ENCODE measurements at places on chromosomes 6 and 20.
A peak's percentile ranks its signal among the peaks of the same experiment; 100 is the strongest.

GRCh38 chr6:96522465-96523009 is 931 bp downstream of the UFL1 start:
- DNase-seq, result peak; percentile 28

DNA sequence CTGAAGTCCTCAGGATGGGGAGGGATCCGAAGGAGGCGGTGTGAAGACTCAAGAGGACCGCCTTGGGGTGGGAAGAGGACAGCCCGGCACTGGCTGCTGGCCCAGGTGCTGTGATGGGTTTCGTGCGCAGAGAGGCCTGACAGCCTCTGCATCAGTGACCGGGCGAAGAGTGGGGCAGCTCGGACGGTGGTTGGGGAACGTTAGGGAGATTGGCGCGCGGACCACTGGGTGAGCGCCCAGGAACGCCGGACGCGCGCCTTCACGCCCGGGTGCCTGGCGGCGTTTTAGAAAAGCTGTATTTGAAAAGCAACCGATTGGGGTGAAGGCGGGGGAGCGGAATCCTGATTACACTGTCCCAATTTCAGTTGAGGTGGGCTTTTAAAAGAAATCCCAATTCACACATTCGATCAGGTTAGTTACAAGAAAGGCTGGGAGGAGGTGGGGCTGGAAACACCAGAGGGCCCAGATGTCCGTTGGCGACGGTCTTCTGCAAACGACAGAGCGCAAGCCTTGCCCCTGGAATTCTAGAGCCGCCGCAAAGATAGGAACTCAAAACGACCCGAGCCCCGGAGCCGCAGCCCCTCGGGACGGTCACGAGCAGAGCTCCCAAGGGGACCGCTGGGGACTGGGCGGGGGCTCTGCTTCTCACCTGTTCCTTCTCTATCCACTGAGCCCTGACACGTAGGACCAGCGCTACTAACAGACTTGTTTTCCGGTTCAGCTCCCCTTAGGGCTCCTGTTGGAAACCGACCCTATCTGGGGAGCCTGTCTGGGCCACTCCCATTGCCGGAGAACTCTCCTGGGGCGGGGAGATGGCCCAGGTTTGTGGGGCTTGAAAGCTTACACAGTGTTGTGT is 8.5 kb upstream of the TRIM40 start:
- no peak for DNase-seq

GRCh38 chr6:169559592-169559991 is 142.2 kb downstream of the WDR27 start:
- DNase-seq, result no peak

DNA sequence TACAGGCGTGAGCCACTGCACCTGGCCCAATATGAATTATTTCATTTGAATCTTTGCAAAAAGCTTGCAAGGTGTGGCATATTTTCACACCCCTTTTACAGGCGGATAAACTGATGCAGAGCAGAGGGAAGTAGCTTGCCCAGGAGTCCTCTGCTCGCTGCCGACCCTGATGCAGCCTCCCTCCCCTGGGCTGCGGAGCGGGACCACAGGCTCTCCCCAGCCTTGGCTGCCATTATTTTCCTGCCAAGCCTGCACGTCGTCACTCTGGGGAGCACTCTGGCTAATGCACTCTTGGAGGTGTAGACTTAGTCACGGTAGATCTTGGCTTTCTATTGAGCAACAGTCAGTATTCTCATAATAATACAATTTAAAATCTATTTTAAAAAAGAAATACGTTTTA is 34.8 kb upstream of the DACT2 start:
- no peak for DNase-seq

DNA sequence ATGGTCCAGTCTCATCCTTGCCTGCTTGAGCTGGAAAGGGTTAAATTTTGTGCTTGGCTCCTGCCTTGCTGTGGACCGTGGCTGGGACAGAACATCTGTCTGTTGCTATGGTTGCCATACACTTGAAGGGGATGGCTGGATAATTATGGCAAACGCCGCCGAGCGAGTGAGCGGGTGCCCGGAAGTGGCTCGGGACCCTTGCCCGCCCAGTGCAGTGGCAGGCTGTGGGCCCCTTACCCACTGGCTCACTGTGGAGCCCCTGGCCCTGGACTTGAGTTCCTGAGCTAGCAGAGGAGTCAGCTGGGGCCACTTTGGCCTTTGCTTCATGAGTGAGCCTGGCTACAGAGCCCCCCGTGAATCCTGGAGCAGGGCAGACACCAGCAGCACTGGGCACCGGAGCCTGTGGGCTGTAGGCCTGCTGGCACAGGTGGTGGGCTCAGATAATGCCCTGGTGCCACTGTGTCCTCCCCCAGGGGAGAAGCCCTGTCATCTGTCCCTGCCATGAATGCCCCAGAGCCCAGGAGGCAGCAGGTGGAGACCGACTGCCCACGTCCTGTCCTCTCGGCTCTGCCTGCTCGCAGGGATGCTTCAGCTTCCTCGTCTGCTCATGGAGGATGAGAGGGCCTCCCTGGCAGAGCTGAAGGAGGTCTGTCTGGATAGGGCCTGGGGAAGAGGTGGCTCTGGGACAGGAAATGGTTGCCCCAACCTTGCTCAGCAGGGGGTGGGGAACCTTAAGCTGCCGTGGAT is 25.5 kb upstream of the NOL4L start:
- DNase-seq, result peak; percentile 64

DNA sequence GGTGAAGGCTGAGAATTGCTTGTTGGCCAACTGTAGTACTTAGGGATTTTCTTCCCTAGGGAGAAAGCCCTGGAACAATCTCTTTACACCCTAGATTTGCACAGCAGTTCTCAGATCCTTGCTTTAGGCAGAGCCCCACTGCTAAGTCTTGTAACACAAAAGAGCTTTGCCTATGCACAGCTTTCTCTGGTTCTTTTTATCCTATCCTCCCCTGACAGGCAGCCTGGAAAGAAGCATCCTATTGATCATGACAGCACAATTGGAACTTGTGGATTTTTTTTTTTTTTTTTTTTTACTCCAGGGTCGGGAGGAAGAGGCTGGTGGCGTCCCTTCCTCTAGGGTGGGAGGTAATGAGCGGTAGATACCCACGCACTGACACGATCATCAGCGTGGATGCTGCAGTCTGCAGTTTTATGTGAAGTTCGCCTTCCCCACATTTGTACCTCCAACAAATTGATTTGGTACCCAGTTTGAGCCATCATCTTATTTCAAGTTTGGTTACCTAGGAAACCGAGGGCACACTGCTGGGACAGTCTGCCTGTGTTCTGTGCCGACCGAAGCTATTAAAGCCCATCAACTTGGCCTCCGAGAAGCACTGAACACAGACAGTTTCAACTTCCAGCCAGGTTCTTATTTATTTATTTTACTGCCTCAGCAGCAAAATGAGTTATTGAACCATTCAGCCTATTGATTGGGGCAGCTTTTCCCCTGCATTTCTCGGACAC is 110.1 kb downstream of the NRN1 start:
- DNase-seq, result no peak

- no peak for DNase-seq
Measured at GRCh38 chr6:138345565-138346285, 32.0 kb upstream of the SMIM28 start.

DNA sequence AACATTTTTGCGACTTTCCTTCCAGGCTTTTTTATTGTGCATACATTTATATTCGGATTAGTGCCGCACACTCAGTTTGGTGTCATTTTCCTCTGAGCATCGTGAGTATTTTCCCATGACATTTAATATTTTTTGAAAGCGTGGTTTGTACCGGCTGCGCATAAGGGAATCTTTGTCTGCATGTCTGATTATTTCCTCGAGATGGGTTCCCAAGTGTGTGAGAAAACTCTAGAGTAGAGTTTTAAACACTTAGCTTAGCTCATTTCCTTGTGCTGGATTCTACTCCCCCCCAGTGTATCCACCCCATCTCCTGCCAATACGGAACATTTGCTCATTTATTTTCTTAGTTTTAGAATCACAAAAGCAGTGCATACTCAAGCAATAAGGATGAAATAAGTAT is 94.3 kb downstream of the CDC5L start:
- DNase-seq, result no peak

DNA sequence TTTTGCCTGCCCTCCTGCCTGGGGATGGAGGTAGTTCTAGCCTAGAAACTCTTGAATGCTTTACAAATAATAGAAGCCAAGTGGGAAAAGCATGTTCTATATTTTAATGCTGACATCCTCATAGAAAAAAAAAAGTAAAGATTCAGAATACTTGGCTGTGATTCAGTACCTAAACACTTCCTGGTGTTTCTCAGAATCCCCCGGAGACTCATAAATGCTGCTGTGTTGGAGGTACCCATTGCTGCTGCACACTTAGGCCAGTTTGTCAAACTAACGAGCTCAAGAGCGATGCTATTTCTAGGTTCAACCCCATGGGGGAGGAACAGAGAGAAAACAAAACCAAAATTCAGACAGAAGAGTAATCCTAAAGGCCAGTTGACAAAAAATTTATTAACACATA is 38.8 kb upstream of the ZFP64 start:
- no peak for DNase-seq

DNA sequence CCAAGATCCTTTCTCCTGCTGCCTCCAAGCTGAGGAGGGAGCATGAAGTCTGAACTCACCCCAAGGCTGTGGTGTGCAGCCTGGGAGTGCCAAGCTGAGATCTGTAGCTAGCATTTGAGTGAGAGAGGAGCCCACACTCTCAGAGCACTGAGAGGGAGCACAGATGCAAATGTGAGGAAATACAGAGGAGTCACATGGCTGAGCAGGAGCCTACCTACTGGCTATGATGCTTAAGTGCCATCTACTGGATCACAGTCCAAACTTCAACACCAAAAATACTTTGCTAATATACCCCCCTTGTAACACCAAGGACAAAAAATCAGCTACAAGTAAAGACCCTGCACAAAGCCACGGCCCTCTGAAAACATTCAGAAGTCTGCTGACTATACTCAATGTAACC is 94.4 kb upstream of the IMPG1 start:
- no peak for DNase-seq

- no peak for DNase-seq
Measured at GRCh38 chr6:152130441-152130840, 323.0 kb downstream of the ESR1 start.

DNA sequence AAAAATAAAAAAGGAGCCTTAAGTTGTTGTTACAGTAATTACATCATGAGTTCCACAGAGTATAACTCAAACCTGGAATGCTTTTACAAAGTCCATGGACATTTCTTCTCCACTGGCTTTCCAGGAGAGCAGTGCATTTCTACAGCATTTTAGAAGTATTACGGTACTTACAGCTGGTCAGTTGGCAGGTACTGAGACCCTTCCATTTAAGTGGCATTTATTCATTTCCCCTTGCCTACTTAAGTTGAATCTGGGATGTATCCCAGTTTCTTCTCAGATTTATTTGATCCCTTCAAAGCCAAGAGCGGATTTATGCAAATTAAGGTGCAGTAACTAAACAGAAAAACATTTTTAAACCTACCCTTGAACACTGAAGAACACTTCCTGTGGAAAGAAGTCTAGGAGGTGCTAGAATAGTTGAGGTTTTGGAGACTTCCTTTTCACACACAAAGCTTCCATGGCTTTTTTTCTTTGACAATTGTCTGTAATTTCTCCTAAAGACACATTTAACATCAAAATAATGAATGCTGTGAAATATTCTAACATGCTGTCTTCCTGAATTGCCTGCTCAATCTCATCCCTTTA is 3.4 kb downstream of the PRDM13 start:
- DNase-seq, result no peak

DNA sequence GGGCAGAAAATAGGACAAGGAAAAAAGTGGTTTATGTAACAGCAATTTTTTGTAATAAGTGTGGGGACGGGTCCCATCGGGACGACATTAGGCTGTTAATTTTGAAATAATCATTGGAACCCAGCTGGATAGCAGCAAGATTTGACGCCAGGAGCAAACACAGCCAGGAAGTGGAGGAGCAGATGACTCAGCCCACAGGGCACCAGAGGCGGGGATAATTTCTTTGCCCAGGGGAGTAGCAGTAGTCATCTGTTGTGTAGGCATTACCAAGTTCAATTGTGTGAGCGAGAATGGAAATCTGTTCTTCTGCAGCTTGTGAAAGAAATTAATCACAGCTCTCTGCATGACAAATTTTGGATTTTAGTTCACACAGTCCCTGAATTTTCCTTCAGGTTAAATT is 22.6 kb upstream of the RIN2 start:
- peak; percentile 11 for DNase-seq

DNA sequence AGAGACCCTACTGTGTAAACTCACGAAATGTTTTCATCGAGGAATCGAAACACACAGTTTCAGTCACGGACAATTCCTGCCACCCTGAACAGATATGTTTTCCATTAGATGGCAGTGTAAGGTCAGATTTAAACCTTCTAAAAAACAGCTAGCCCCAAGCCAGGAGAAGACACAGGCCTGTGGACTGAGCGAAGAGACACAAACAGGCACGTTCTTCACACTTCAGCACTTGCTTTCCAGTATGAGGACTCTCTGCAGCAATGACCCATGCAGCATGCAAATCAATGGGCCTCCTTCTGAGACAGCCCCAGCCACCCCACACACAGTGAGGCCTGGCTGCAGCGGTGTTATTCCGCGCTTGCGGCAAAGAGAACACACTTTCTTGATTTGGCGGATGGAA is 31.9 kb downstream of the HUS1B start:
- no peak for DNase-seq

GRCh38 chr20:10682939-10683338 is 9.1 kb upstream of the JAG1 start:
- DNase-seq, result no peak

- DNase-seq, result no peak
Measured at GRCh38 chr6:22142856-22143255, 154.0 kb downstream of the PRL start.

GRCh38 chr20:39111359-39112177 is 149.4 kb downstream of the DHX35 start:
- DNase-seq, result no peak

- DNase-seq, result no peak
Measured at GRCh38 chr6:15257357-15258132, 11.7 kb downstream of the JARID2 start.

DNA sequence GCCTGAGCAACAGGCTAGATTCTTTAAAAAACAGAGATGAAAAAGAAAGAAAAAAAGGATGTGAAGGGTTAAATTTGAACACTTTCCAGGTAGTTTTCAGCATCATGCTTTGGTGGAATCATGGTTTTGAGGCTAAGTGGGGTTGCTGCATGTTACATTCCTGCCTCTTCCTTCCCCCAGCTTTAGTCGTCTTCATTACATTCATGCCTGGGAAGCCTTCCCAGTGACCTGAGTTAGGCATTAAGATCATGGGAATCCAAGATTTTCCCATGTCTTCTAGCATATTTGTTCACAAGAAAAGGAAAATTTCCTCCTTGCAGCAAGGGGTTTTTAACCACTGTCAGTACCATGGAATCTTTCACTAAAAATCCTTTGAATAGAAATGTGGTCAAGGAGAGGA is 12.0 kb downstream of the TPX2 start:
- DNase-seq, result no peak

GRCh38 chr6:127877231-127877630 is 23.6 kb downstream of the THEMIS start:
- no peak for DNase-seq

DNA sequence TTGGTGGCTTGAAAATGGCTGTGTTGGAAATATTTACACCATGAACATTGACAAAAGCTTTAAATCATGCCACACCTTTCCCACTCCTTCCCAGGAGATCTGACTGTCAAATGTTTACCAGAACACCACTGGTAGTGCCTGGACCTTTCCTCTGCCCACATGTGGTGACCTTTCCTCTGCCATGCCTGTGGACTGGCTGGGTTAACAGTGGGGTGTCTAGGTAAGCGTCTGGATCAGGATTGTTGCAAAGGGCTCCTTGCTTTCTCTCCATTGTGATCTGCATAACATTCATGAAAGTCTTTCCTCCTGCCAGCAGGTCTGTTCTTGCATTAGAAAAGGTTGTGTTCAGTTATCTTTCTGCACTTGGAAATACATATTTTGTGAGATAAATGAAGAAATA is 572.7 kb downstream of the DHX35 start:
- no peak for DNase-seq

GRCh38 chr6:131283466-131284175 is 148.4 kb downstream of the AKAP7 start:
- DNase-seq, result no peak

Data from NCI-H1092 treated with DMSO at 0.1 percent for 48 hours (cell line).